Brain pericyte (primary cell): ENCODE measurements at places on chromosomes 7 and 10.
A peak's percentile ranks its signal among the peaks of the same experiment; 100 is the strongest.

- peak; percentile 26 for DNase-seq
Observed at GRCh38 chr7:114530057-114530611, 115.5 kb downstream of the FOXP2 start.

DNA sequence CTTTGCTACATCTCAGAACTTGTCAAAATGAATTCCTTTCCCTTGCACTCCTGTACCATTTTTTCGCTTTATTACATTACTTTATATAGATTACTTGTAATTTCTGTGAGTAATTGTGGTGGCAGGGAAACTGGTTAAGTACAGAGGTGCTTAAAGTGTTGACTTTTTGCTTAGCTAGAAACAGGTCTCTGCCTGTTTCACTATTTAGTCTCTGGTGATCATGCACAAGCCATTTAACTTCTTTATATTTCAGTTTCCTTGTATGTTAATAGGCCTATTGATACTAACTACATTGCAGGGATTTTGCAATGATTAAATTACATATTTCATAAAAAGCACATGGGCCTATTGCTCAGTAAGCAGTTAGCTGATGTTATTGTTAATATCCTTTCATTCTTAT lies 233.8 kb downstream of the PRKG1 start:
- DNase-seq, result no peak

- no peak for DNase-seq
Observed at GRCh38 chr7:31445686-31446355, 68.1 kb upstream of the ITPRID1 start.

- no peak for DNase-seq
Observed at GRCh38 chr10:5105626-5106025, 11.4 kb downstream of the AKR1C3 start.

GRCh38 chr7:18353339-18353738 lies 142.2 kb upstream of the HDAC9 start:
- DNase-seq, result no peak

DNA sequence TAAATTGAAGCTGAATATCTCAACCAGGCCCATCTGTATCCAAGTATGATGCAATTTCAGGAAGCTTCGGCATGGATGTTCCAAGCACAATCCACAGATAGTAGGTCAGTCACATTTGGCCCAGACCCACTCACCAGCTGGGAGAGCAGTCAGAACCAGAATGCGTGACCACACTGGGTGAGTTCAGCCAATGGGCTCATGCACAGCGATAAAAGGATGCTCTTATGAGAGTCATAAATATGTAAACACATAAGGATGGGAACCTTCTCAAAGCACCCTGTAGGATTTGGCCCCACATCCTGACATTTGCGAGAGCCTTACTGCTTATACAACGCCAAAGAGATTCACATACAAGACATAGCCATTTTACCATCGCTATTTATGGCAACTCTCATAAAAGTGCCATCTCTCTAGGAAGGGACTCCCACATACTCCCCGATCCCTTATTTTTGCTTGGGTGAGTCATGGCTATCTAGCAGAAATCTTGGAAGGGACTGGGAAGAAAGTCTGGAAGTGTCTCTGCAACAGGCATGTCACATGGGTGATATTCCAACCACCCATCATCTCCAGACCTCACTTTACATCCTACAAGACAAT lies 3.0 kb downstream of the AFAP1L2 start:
- no peak for DNase-seq

DNA sequence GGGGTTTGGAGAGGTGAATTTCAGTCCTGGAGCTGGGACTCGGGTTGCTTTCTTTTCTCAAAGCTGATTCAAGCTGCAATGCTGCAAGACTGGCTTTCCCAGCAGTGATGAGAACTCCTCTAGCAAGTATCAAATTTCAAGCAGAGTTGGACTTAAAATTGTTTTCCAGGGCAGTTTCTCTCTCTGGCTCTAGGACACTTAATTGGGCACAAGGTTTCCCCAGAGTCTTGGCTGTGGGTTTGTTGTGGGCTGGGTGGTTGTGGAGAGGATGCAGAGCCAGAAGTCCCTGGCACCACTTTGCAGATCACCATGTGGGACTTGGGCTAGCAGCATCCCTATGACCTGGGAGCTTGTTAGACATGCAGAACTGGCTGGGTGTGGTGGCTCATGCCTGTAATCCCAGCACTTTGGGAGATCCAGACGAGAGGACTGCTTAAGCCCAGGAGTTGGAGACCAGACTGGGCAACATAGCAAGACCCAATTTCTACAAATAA lies 16.8 kb downstream of the AKR1B15 start:
- no peak for DNase-seq

GRCh38 chr10:131559450-131559911 lies 248.0 kb upstream of the TCERG1L start:
- DNase-seq, result no peak

DNA sequence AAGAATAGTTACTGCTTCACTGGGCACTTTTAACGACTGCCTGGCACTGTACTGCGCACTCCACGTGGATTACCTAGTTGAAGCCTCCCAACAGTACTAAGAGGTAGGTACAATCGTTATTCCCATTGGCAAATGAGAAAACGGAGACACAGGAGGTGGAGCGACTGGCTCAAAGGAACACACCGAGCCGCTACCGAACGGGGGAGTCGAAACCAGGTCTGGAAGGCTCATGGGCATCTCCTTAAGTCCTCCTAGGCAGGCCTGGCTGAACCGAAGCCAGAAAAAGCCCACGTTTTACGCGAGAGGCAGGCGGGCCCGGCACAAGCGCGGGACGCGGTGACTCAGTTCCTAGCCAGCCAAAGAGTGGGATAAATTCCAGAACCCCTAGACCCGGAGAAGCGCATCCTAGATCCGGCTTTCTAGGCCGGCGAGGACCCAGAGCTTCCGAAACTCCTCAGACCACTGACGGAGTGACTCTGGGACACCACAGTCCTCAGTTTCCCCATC lies 472 bp downstream of the PDAP1 start:
- no peak for DNase-seq

DNA sequence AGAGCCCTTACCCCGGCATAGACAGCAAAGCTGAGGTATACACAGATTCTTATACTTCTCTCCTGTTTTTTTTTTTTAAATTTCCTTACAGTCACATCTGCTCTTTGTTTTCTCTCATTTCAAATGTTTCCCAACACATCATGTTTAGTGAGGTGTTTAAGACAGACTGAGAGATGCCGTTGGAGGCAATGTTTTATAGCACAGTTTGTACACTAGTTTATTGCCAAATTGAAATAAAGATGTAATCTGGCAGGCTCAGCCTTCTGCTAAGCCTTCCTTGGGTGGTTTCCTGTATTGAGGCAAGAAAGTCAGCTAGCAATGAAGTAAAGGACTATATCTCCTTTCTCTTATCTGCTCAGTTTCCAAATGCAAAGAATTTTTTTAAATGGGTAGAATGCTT lies 393.4 kb downstream of the SORCS1 start:
- no peak for DNase-seq

DNA sequence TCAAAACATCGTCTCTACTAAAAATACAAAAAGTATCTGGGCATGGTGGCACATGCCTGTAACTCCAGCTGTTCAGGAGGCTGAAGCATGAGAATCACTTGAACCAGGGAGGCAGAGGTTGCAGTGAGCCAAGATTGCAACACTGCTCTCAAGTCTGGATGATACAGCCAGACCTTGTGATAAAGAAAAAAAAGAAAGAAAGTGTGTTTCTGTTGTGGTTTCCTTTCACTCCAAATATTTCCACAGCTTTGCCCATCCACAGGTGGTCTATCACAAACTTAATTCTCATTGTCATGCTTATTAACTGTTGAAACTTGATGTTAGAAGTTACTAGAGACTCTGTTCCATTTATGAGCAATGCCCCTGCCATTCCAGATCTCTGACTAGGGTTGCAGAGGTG lies 316.0 kb upstream of the SEMA3C start:
- DNase-seq, result peak; percentile 31

GRCh38 chr7:34087892-34088891 lies 182.9 kb downstream of the BMPER start:
- DNase-seq, result no peak

DNA sequence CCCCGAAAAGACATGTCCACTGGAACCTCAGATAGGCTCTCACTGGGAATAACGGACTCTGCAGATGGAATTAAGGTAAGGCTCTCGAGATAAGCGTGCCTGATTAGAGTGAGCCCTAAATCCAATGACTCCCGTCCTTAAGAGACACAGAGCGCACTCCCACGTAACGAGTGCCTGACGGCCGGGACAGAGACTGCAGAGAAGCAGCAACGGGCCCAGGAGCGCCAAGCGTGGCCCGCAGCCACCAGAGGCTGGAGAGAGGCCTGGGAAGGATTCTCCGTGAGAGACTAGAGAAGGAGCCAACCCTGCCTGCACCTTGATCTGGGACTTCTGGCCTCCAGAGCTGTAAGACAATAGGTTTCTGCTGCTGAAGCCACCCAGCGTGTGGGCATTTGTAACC lies 20.0 kb upstream of the TNRC18 start:
- no peak for DNase-seq

- DNase-seq, result no peak
Observed at GRCh38 chr7:157027568-157028198, 17.2 kb upstream of the MNX1 start.

- DNase-seq, result no peak
Observed at GRCh38 chr7:151317936-151318335, 23.7 kb upstream of the NUB1 start.

GRCh38 chr10:11527691-11528255 lies 83.7 kb downstream of the USP6NL start:
- no peak for DNase-seq

DNA sequence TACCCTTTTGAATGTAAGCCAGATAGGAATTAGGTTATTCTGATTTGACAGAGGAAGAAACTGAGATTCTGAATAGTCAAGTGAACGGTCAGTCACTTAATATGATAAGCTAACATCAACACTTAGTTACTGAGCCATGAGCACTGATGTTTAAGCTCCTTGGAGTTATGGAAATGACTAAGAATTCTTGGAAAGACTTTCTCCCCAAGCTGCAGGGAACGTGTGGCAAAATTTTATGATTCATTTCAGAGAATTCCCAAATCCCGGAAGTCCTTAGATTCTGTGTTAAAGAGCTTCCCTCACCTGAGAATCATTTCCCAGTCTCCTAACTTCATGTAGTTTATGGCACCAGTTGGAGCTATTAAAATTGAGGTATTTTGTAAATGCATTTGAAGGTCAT lies 330.9 kb downstream of the XPNPEP1 start:
- DNase-seq, result no peak

- DNase-seq, result no peak
Observed at GRCh38 chr7:96300986-96301385, 20.9 kb downstream of the SLC25A13 start.

DNA sequence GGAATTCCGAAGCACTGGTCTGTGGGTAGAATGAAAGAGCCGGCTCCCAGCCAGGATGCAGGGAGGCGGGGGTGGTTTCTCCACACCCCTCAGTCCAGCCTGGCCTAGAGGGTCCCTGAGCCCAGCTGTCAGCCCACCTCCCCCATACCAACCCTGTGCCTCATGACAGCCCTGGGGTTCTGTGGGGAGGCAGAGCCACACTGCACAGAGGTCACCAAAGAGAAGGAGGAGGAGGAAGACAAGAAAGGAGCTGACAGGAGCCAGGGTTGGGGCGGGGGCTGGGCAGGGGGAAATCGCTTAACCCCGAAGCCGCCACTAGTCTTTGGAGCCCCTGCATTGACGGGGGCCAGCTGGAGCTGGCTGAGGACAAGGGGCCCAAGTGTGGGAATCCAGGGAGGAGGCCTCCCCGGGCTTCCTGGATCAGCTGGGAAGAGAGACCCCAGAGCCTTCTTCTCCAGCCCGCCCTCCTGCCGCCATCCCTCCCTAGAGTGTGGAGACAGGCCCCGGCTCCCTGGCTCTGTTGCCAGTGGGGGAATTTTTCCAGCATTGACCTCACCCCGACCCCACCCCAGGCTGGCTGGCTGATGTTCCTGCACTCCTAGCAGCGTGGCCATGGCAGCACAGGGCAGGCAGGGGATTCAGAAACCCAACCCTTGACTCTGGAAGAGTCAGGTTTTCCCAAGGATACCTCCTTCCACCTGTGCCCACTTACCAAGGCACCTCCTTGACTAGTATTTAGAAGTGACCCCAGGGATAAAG lies 32.5 kb downstream of the KAZALD1 start:
- DNase-seq, result no peak

- DNase-seq, result no peak
Observed at GRCh38 chr10:93160829-93161228, 87.1 kb downstream of the CYP26A1 start.
